ENCODE measurements at places on chromosomes 2 and 18.

- DNase-seq: no peak
Observed at GRCh38 chr2:111923276-111923804, 24.9 kb downstream of the MERTK start.

- DNase-seq: no peak
Observed at GRCh38 chr2:234879671-234880455, 72.0 kb upstream of the SH3BP4 start.

DNA sequence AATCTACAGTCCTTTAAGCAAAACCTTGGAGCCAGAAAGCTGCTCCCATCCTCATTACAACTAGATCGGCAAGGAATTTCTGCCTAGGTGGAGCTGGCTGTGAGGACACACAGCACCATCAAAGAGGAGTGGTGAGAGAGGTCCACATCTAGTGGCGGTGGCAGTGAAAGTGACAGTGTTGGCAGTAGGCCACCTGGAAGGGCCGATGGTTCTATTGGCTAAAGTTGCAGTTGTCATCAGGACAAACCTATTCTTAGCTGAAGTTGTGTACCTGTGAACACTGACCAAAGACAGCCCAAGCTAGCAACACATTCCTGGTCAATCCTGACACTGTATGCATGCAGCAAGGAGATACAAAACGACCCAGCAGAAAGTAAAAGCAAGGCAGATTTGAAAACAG is 218.1 kb upstream of the CHAC2 start:
- DNase-seq: no peak

GRCh38 chr18:64929036-64929435 is 780.1 kb upstream of the LINC00305 start:
- no peak for DNase-seq

DNA sequence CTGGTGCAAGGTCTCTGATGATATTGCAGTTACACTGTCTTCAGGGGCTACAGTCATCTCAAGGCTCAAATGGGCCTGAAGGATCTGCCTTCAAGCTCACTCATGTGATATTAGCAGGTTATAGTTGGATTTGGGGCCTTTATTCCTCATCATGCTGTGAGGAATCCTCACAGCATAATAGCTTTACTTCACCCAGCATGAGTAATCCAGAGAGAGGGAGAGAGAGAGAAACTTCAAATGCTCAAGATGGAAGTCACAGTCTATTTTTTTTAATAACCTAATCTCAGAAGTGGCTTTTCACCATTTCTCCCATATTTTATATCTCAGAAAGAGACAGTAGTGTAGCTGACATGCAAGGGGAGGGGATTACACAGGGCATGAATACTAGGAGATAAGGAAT is 658.7 kb downstream of the EPHA4 start:
- DNase-seq: no peak

GRCh38 chr2:83595926-83596325 is 863.2 kb downstream of the SUCLG1 start:
- no peak for DNase-seq

GRCh38 chr2:53881360-53881759 is 21.6 kb upstream of the GPR75 start:
- no peak for DNase-seq

DNA sequence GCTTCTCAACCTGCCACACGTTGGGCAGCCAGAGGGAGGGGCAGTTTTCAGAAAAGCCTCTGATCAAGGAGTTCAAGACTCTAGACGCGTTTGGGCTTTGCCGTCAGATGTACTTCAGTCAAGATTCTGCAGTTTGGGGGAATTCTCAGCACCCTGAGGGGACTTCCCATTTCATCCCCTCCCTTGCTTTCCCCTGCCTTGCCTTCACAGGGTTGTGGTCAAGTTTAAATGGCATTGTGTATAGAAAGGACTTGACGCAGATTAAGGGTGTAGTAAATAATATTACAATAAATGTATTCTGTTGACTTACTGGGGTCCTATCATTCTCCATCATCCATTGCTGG is 198.3 kb upstream of the NABP1 start:
- DNase-seq: no peak

DNA sequence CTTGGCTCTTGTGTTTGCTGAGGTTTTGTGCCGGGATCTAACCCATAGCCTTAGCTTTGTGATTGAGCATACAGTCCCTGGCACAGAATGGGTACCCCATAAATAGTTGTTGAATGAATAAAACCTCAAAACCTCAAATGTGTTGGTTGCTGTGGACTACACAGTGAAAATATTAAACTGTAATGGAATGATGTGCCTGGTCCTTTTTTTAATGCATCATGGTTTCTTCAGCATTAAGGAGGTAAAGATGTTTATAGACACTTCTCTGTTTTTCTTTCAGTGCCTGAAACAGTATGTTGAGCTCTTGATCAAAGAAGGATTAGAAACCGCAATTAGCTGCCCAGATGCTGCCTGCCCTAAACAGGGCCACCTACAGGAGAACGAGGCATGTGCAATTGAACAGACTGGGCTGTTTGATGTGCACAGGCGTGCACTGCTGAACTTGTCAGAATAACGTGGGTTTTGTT is 97.0 kb downstream of the RNF144A start:
- DNase-seq: peak; percentile 24

- DNase-seq: no peak
Observed at GRCh38 chr2:224968051-224968450, 74.2 kb downstream of the DOCK10 start.

- no peak for DNase-seq
Observed at GRCh38 chr2:96156926-96157648, 11.8 kb upstream of the DUSP2 start.

DNA sequence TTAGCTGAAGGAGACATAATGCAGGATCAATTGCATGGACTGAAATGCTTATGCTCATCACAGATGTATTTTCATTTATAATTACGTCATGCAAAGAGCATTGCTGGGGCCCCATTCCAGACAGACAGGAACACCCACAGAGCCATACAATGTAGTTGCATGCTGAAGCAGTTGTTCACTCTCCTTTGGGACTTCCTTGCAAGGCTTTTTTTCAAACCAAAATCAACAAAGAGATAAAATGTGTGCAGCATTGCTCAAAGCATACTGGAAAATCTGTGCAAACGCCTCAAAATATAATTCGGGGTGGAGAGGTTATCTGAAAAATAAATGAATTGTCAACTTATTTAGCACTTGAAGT is 463.2 kb downstream of the CDH2 start:
- DNase-seq: no peak

- no peak for DNase-seq
Observed at GRCh38 chr2:46213906-46214305, 83.3 kb upstream of the EPAS1 start.

- DNase-seq: no peak
Observed at GRCh38 chr2:12262681-12263436, 453.9 kb upstream of the TRIB2 start.

- no peak for DNase-seq
Observed at GRCh38 chr2:234496055-234496834, 636 bp downstream of the ARL4C start.

GRCh38 chr2:195636890-195637289 is 20.1 kb upstream of the SLC39A10 start:
- DNase-seq: no peak

- no peak for DNase-seq
Observed at GRCh38 chr2:203104273-203104672, 89.6 kb downstream of the NBEAL1 start.

DNA sequence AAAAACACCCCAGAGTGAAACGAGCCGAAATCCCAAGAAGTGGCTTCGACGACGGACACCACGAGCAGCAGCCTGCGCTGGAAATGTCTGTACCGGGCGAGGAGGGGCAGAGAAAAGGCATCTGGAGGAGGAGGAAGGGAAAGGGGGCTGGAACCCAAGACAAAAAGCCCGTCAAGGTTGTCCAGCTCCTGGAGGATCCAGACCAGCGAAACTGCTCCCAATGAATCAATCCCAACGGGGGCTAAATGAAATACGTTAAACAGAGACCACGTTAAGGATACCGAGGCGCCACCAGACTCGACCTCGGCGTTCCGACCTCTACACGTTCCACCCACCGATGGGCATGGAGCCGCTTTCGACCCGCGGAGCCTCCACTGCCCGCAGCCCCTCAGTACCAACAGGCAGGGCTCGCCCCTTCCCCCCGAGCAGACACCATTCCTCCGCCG is 400 bp downstream of the CCDC88A start:
- DNase-seq: no peak

DNA sequence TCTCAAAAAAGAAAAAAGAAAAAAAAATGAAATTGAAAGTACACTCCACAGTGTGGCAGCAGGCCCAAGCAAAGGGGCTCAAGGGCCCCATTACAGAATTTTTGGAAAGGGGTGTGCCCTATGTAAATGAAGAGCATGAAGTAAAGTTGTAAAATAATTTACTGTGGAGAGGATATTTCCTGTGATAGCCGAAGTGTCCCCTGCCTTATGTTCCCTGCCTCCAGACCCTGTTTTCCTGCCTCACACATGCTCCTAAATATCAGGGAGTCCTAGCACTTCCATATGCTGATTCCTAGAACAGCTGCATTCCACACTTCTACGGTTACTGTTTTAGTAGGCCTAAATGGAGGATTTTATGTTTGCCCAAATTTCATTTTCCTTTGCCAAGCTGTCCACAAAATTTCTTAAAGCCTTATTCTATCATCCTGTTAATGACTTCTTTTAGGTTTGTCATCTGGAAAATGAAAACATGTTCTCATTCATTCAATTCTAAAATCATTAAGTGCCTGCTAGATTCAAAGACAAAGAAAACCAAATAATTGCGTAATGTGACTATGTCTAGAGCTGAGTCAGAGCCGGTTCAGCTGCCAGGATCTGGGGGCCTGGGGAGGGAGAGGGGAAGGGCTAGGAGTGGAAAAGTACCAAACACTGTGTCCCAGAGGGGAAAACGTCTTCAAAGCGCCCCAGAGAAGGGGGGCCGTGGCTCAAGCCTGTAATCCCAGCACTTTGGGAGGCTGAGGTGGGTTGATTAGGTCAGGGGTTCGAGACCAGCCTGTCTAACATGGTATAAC is 25.9 kb upstream of the IMPA2 start:
- peak; percentile 57 for DNase-seq

DNA sequence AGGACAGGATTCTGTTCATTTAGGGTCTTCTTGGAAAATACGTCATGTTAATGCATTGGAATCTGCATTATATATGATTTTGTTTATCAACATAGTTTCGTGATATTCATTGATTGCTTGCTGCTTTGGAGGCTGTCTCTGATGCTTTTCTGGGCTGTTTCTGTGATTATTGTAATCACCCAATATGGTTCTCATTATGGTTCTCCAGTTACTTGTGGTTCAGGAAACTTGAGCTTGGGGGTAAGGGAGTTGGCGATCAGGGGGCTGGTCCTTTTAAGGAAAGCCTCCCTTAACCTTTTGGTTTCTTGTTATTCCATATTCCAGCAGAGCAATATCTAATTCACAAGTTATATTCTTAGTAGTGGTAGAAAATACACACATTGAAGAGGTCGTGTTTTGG is 17.4 kb upstream of the STON1 start:
- DNase-seq: no peak

DNA sequence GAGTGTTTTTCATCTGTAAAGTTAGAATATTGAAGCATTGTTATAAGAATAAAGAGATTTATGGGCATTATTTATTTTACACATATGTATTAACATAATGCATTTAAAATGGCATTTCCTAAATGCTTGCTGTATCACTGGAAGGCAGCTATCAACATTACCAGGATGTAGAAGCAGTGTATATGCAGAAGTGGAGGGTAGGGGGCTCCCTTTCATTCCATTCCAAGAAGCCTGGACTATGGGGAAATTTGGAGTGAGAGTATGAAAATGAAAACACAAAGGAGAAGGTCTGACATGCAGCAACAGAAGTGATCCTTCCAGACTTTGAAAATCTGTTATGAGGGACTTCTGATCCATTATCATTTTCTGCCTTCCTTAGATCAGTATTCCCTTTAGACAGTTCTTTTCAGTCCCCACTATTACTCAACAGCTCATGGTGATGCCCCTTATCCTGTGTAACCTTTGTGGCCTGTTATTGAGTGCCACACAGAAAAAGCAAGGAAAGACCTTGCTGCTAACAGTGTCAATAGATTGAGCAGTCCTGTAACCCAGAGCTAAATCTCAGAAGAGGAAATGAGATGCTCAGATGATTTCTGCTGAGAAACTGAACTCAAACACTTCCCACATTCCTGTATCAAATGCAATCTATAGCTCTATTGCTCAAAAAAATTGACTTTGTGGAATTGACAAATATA is 216.6 kb downstream of the HNMT start:
- DNase-seq: no peak

DNA sequence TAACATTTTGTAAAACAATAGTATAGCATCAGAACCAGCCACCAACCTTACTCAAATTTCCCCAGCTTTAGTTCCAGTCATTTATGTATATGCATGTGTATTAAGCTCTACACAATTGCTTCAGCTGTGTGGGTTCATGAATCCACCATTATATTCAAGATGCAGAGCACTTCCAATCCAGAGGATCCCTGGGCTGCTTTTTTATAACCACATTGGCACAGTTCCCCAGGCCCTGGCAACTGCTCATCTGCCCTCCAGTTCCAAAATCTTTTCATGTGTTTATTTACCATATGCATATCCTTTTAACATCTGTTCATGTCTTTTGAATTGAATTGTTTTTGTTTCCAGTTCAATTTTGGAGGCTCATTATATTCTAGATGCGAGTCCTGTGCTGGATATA is 482.9 kb upstream of the HS6ST1 start:
- DNase-seq: no peak

GRCh38 chr2:216776066-216776850 is 80.9 kb upstream of the IGFBP5 start:
- no peak for DNase-seq

GRCh38 chr18:50619861-50620275 is 60.0 kb downstream of the MAPK4 start:
- DNase-seq: no peak

- no peak for DNase-seq
Observed at GRCh38 chr2:208034503-208035140, 9.3 kb upstream of the PLEKHM3 start.

GRCh38 chr2:69214898-69215297 is 172.1 kb downstream of the GFPT1 start:
- DNase-seq: no peak

GRCh38 chr2:66275984-66276383 is 158.9 kb upstream of the MEIS1 start:
- DNase-seq: no peak
